ENCODE measurements at places on chromosomes 4 and X.
A peak's percentile ranks its signal among the peaks of the same experiment; 100 is the strongest.

GRCh38 chr4:184315675-184316359, 98.1 kb upstream of the ENPP6 start:
- no peak for DNase-seq

GRCh38 chrX:36501169-36501702, 506.9 kb upstream of the FAM47C start:
- no peak for DNase-seq

- DNase-seq = no peak
These were observed 128.8 kb downstream of the ARX start for GRCh38 chrX:24886916-24887315.

DNA sequence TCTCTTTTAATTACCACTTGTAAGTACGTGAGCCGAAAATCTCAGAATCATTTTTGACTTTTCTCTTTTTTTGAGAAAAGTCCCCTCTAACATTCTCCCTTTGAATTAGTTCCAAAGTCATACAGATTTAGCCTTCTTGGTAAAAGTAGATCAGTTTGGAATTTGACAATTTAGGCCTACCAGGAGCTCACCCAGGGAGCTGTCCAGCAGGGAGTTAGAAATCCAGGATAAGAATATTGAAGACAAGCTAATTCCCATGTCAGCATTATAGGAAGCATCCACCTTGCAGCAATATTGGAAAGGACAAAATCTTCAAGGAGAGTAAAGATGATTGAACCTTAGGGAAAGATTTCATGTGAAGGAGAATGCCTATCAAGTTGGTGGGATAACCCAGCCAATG, 352.2 kb upstream of the CPEB2 start:
- DNase-seq = no peak

GRCh38 chr4:80459918-80460473, 124.5 kb downstream of the CFAP299 start:
- no peak for DNase-seq

- DNase-seq = no peak
These were observed 60.6 kb downstream of the HTRA3 start for GRCh38 chr4:8329859-8330761.

DNA sequence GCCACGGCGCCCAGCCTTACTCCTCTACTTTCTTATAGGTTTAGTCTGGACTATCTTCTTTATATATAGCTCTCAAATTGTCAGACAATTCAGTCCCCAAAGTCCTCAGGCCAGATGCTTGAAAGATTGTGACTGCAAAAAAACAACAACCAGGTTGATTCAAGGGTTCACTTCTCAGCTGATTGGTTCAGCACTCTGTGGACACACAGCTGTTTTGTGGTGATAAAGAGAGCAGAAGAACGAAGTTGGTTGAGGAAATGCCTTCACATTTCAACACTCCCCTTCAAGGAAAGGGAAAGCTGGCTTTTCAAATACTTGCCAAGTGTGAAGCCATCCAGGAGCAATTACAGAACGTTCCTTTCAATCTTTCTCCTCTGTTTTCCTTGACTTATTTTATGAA, 166.8 kb downstream of the SHROOM3 start:
- DNase-seq = no peak

DNA sequence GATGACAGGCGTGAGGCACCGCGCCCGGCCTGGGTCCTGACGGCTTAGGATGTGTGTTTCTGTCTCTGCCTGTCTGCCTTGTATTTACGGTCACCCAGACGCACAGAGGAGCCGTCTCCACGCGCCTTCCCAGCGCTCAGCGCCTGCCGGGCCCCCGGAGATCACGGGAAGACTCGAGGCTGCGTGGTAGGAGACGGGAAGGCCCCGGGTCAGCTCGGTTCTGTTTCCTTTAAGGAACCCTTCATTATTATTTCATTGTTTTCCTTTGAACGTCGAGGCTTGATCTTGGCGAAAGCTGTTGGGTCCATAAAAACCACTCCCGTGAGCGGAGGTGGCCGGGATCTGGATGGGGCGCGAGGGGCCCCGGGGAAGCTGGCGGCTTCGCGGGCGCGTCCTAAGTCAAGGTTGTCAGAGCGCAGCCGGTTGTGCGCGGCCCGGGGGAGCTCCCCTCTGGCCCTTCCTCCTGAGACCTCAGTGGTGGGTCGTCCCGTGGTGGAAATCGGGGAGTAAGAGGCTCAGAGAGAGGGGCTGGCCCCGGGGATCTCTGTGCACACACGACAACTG, 1.3 kb downstream of the SHOX start:
- no peak for DNase-seq

- no peak for DNase-seq
These were observed 1080.5 kb upstream of the TENM3 start for GRCh38 chr4:181162676-181163075.

DNA sequence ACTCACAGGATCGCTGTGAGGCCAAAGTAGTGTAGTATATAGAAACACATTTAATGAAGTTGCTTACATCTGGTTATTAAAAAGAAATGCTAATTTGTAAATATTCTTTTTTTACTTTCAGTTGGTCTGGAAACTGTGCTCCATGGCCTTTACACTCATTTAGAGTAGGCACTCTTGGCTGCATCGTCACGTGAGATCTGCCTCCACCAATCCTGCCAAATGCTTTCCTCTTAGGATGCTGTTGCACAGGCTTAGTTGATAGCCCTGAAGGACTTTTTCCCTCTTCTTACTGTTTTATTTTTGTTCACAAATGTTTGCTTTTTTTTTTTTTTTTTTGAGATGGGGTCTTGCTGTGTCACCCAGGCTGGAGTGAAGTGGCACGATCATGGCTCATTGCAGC, 6.3 kb downstream of the CPE start:
- no peak for DNase-seq

GRCh38 chr4:74623041-74623440, 171.3 kb downstream of the BTC start:
- DNase-seq = no peak

- no peak for DNase-seq
These were observed 10.4 kb downstream of the CLCN5 start for GRCh38 chrX:49932791-49933190.

DNA sequence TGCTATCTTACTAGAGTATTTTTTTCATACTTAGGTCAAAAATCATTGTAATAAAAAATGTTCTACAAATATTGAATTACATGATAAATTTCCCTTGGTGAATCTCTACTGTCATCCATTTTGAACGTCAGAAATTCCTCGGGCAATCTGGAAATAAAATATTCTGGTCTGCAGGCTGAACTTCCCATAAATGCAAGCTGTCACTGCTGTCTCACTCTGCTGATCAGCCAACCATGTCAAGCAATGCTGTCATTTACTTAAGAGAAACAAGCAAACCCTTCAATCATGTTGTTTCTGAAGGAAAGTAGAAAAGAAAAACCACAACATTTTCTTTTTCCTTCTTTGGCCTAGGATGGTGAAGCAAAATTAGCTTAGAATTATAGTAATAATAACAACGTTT, 514.2 kb upstream of the GALNT7 start:
- DNase-seq = no peak

GRCh38 chr4:158827543-158827981, 58.7 kb downstream of the FNIP2 start:
- no peak for DNase-seq

DNA sequence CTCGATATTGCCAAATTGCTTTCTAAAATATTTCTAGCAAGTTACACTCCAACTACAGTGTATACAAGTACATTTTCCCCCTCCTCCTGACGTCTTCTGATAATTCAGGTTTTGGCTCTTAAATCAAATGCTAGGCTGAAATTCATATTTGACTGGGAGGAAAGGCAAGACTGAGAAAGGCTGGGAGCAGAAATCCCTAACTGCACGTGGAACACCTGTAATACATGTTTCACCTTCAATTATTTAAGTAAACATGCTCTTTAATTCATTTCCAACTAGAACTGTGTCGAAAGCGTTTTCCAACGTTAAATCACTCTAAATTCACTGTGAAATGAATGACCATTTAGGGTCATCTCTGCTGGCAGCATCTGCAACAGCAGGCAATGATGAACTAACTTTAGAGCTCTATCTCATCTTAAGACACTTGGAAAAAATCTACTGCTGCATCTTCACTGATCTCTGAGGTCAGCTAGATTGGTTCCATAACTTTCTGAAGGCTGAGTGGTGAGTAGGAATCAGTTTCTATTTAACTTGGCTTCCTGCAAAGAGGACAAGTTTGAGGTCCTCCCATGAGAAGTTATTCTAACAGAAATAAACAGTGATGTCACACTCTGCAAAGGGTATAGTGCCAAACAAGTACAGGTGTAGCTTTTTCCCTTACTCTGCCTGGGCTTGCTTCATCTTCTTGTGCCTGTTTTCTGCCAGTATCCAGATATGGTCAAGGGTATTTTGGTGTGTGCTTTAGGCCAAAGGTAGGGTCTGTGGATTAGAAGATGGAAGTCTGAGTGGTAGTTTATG, 144.3 kb upstream of the PAK3 start:
- no peak for DNase-seq

- no peak for DNase-seq
These were observed 356.8 kb upstream of the PCDH10 start for GRCh38 chr4:132792310-132792709.

DNA sequence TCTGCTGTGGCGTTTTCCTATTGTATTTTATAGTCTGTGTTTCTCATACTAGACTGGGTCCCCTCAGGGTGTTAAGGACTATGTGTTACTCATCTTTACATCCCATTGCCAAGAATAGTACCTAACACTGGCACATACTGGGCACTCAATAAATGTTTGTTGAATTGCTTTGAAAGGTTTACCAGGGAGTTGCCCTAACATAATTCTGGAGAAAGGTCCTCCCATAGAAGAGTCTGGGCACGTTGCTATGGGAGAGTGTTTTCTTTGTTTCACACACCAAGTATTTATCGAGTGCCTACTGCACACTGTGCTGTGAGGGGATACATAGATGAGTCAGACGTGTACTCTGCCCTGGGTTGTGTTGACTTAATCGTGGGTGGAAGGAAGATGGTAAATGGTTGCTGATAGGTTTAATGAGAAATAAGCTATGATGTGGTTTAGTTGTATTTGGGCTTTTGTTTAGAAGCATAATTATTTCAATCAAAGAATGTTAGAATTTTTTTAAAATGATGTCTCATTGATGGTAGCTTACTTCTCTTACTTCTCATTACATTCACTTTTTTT, 42.9 kb downstream of the AFF1 start:
- no peak for DNase-seq

- DNase-seq = no peak
These were observed 7.4 kb downstream of the MMAA start for GRCh38 chr4:145626623-145626982.

DNA sequence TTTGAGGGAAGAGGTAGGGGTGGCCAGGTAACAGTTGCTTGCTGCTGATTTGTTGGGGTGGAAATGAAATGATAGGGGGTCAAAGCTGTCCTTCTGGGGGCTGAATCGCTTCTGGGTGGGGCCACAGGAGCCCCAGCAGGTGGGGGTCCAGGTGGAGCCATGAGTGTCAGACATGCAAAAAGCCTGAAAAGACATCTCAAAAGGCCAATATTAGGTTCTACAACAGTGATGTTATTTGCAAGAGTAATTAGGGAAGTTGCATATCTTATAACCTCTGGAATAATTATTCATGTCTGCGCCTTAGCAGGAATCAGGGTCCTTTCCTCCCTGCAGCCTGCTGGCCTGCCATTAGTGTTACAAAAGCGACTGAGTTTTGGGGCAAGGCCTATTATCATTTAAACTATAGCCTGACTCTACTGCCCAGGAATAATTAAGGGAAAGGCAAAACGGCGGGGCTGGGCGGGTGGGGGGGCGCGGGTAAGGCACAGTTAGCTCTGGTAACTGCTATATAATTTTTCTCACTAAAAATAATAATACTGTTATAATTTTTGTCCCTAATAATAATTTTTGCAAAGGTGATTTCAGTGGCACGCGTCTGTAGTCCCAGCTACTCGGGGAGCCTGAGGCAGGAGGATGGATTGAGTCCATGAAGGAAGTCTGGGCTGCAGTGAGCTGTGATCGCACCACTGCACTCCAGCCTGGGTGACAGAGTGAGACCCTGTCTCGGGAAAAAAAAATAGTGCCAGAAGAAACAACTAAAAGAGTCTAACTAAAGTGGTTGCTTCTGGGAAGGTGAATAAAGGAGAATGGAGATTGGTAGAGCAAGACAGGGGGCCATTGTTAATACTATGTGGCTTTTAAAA, 145.7 kb downstream of the MAGEB17 start:
- DNase-seq = no peak

GRCh38 chr4:99207069-99207743, 11.8 kb downstream of the ADH6 start:
- no peak for DNase-seq

DNA sequence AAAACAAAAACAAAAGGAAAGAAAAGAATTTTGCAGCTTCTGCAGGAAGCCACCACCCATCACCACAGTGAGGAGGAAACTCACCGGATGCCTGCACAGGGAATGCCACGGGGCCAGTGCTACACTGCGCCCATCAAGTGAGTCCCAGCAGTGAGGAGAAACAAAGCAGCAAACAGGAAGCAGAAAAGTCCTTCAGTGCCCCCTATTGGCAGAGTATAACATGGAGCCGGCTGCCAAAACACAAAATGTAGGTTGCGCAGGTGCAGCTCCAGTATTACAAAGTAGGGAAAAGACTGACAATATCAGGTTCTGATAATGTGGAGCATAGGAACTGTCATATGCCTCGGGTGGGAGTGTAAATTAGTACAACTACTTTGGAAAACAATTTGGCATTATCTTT, 23.3 kb upstream of the SCML2 start:
- DNase-seq = no peak

- DNase-seq = no peak
These were observed 58.5 kb downstream of the PRPS1 start for GRCh38 chrX:107686792-107687191.

DNA sequence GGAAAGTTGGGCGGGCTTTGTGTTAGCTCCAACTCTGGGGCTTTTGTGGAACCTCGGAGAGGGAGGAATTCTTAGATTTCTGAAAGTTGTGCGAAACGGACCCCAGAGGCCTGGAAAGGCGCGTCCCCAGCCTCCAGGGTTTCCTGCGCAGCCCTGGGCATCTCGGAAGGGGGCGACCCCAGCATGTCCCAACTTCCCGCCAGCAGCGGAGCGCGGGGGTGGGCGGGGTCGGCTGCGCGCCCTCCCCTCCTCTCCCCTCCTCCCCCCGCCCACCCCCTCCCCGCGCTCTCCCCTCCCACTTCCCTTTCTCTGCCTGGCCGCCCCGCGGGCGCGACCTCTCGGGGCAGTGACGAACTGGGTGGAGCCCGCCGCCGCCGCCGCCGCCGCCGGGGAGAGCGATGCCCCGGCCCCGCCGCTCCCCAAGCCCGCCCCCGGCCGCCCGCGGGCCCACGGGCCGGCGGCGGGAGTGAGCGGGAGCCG, 16.8 kb downstream of the PTTG2 start:
- peak; percentile 55 for DNase-seq

- DNase-seq = no peak
These were observed 31.6 kb upstream of the CLNK start for GRCh38 chr4:10716163-10716562.

DNA sequence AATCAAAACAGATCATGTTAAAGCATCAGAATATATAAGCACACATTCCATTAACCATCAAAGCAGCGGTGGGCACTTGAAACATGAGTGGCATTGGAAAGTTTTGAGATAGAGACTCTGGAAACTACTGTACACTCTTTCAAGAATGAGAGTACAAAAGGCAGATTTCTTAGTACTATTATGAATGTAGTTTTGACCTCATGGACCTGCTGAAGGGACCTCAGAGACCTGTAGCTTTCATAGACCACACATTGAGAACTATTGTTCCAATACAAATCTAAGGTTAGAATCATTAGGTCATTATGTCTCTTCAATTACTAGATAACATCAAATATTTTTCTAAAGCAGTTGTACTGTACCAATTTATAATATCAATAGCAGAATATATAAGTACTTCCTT, 283.6 kb downstream of the RPA4 start:
- DNase-seq = no peak

Measured in activated gamma-delta T cell treated with anti-CD3 and anti-CD28 coated beads, Interleukin-2, amount 50 U/mL, for 16 hours (primary cell).